Hematopoietic multipotent progenitor cell treated with erythropoietin and hydrocortisone succinate and interleukin-3 and kit ligand, for 6 days (in vitro differentiated cells): ENCODE measurements at places on chromosomes 11 and 22.

GRCh38 chr11:105106140-105106539 lies 33.4 kb downstream of the CARD18 start:
- DNase-seq: no peak

DNA sequence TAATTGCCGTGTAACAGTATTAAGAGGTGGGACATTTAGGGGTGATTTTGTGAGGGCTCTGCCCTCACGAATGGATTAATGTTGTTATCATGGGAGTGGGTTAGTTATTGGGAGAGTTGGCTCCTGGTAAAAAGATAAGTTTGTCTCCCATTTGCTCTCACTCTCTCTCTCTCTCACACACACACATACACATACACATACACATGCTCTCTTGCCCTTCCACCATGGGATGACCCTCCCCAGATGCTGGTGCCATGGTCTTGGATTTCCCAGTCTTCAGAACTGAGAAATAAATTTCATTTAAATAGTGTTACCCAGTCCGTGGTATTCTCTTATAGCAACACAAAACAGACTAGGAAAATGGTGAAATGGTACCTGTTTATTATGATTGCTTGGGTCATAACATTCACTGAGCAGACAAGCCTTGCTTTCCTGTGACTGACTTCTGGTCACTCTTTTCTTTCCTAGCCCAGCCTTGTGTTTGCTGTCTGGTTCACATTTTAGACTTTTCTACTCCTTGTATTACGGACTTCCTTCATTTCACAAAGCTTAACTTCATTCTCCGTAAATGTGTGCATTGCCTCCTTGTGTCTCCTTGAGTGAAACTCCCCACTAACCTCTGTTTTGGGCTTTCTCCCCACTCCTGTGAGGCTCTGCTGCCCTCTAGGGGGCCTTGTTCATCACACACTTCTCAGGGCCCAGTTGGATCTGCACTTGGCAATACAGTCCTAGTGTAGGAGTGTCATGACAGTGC lies 206.5 kb upstream of the CTSC start:
- DNase-seq: peak; percentile 92

- no peak for DNase-seq
These were observed 921 bp upstream of the BCL2L13 start for GRCh38 chr22:17637490-17638181.

DNA sequence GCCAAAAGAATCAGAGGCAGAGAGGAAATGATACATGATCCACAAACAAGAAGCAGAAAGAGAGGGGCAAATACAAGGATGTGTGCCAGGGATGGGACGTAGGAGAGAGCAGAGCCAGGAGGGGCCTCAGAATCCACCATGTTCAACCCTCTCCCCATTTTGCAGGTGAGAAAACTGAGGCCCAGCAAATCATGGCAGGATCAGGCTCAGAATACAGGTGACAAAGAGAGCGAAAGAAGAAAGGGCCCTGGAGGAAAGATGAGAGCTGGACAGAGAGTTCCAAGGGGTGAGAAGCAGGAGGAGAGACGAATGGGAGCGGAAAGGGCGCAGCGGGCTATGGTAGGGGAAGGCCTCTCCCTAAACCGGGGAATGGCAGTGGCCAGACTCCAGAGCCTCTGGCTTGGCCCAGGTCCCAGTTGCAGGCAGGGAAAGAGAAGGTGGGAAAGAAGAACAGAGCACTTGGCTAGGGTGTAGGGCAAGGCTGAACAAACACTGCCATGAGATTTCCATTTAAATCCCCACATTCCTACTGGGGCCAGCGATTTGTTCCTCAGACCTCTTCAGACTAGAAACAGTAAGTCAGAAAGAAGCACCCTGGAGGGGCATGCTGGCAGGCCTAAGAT lies 44.4 kb upstream of the TSKU start:
- DNase-seq: no peak

GRCh38 chr11:10911907-10912306 lies 54.1 kb upstream of the ZBED5 start:
- DNase-seq: no peak

DNA sequence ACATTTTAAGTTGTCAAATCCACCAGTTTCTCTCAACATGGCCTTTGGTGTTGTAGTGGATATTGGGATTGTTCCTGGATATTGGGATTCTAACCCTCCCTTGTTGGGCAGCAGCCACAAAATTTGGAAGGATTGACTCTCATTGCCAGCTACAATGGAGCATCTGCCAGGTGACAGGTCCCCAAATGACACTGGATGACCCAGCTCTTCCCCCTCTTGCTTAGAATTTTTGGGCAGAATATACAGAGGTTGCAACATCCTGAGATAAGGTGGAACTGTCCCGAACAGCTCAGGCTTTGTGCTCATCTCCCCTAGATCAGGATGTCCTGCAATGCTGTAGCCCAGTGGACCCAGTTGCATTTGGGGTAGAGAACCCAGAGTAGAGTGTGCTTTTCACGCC lies 5.3 kb upstream of the TBC1D22A start:
- DNase-seq: no peak

DNA sequence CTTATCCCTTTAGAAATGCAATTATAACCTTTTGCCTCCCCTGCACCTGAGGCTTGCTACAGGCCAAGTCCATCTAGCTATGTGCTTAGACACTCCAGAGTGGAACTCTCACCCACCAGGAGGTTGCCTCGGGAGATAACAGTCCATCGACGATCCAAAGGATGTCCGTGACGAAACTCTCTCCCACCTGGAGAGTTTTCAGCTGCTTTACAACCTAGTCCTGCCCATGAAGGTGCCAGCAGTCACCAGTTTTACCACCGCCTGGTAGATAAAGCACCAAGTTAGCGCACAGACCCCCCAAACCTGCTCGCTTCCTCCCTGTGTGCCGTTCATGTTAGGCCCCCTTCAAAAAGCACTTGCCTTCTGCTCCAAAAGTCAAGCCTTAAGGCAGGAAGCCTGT lies 53.1 kb upstream of the SHISAL1 start:
- no peak for DNase-seq

- no peak for DNase-seq
These were observed 144.6 kb downstream of the ATG16L2 start for GRCh38 chr11:72958791-72959190.

DNA sequence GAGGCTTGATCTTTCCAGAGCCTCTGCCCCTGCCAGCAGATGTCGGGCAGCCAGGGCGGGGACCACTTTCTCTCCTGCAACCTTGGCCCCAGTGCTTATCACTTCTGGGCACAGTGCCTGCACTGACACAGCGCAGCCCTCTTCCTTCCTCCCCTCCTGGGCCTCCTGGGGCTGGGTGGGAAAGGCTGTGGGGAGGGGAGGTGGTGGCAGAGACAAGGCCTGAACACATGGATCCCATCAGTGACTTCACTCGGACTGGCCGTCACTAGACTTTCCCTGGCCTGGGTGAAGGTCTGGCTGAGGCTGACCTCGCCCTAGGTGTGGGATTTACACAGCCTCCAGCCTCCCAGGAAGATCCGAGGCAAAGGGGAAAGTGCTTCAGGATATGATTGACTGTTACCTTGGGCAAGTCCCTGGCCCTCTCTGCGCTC lies 68.1 kb downstream of the LRRC32 start:
- peak; percentile 92 for DNase-seq

- DNase-seq: no peak
These were observed 64.4 kb downstream of the GRAMD1B start for GRCh38 chr11:123494195-123495050.

GRCh38 chr11:127803755-127804154 lies 783.6 kb downstream of the ETS1 start:
- DNase-seq: no peak

DNA sequence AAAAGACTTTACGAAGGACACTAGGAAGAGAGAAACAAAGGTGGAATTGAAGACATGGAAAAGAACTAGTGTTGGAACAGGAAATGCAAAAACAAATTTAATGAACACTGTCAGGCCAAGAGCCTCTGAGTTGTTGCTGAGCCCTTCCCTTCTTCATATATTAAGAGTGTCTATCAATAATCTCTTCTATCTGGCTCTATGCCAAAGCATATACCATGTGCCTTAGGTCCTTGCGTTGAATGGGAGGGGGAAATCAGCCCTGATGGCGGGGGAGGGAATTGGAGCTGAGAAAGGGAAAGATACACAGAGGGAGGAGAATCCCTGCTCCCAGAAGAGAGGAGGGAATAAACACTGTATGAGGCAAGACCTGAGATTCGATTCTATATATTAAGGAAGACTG lies 5.5 kb upstream of the OR52B6 start:
- DNase-seq: no peak

- DNase-seq: peak; percentile 44
These were observed 41.3 kb downstream of the NARS2 start for GRCh38 chr11:78533399-78533798.

GRCh38 chr11:46339816-46340215 lies 7.4 kb upstream of the DGKZ start:
- DNase-seq: no peak

DNA sequence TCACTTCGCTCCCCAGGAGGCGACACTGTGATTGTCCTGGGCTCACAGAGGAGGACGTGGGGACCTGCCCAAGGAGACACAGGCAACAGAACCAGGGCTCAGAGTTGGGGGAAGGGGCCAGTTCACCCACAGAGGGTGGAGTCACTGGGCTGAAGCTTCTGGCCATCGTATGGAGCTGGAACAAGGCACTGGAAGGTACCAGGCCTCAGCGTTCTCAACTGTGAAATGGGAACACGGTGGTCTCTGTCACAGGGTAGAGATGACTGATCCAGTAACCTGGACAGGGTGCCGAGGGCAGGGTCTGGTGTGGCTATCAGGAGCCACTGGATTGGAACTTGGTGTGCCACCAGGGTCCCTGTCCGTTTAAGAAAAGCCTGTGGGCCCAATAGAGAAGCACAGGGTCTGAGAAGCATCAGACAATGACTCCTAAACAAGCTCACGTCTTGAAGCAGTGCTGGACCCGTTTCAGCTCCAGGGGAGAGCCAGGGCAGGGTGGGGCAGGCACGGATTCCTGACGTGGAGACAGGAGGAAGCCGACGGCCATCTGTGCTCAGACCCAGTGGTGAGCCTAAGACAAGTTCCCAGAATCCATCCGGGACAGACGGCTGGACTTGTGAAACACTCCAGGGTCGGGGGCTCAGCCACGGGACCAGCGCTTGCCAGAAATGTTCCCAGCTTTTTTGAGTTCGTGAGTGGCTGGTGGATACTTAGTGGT lies 25.0 kb upstream of the KCNQ1OT1 start:
- DNase-seq: no peak
